H7 (cell line): ENCODE measurements at places on chromosomes 1 and 21.

- no peak for DNase-seq
Observed at GRCh38 chr1:47559944-47560695, 122.3 kb downstream of the FOXD2 start.

- peak; percentile 39 for DNase-seq
Observed at GRCh38 chr1:35572296-35572695, 818 bp upstream of the TFAP2E start.

GRCh38 chr1:117231748-117232373, 21.1 kb upstream of the VTCN1 start:
- DNase-seq: no peak

GRCh38 chr1:6052543-6053205, 7.0 kb downstream of the KCNAB2 start:
- DNase-seq: peak; percentile 91

- DNase-seq: no peak
Observed at GRCh38 chr1:206463137-206463536, 7.1 kb upstream of the IKBKE start.

DNA sequence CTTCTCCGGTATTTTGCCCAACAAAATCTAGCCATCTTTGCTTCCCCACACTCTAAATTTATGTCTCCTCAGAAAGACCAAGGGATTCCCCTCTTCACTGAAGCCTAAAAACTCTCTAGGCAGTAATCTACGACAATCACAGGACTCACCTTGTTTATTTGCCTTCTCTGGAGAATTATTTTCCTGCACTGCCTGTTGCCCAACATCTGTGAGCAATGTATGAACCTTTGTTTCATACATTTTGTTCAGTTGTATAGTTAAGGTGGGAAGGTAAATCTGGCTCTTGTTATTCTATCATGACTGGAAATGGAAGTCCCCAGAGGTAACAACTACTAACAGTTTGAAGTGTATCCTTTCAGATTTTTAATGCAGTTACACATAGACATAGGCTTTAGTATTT, 2.2 kb downstream of the COPA start:
- DNase-seq: no peak

DNA sequence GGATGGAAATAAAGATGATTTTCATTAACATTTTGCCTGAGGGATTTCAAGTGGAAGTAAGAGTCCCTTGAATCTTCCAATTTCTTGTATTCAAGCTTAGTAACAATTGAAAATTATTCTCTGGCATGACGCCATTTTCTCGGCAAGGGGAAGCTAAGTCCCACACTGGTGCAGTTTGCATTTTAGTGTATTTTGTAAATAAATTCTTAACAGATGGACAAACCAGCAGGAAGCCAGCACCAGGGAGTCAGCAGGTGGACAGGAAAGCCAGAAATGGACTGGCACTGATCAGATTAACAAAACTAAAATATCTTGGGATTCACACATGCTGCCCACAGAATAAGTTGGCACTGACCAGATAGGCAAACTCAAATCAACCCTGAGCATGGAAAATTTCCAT, 311.3 kb downstream of the LRRIQ3 start:
- no peak for DNase-seq

DNA sequence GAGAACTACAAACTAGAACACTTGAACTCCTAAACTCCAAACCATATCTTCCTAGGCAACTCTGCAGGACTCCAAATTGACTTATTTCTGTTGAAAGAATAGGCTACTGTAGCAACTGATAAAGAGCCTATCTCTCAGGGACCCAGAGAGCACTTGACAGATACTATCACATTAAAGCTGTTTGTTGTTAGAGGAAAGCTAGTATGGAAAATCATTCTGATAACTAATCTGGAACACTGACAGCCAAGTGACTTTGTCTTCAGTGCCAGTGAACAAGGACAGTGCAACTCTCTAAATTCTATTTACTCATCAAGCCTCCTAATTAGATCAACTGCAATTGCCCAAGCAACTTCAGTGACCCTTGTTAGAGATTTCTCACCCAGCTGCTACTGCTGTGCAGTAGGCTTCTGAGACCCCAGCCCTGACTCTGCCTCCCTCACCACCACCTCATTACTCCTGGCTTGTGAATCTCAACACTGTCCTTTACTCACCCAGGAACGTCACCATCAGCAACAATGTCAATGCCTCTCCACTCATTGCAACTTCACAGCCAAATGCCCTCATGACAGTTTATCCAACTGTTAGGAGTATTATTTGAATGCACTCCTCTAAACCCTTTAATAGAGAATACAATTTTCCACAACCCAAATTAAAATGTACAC, 7.4 kb upstream of the RGS13 start:
- DNase-seq: no peak

DNA sequence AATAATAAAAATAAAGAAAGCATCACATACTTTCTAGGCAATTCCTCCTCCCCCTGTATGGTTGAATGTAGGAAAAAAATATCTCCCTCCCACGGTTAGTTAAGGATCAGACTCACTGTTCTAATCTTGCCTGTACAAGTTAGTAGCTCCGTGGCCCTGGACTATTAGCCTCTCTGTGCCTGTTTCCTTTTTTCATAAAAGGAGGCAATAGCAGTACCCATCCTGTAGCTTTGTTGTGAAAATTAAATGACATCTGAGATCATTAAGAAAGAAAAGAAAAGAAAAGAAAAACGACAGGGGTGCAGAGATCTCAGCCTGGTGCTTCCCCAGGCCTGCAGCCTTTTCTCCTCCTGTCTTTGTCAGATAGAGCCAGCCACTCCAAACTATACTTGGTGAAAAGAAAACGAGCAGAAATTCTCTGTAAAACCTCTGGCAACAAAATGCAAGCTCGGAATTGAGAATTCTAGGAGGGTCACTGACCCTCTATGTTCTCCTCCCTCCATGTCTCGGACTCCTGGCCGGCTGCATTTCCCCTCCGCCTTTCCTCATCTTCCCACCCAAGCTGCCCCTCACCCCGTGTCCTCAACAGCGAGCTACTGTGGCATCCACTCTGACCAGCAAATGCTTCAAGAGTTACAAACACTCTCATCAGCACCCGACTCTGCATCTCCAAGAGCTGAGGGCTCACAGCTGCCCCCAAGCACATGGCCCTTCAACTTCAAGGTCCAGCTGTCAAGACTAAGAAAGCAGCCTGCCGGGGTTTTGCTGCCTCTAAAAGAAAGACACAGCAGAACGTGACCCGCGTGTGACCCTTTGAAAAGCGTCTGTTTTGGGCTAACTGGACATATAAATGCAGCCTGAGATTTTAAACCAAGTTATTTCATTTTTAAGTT, 13.6 kb downstream of the RIPK4 start:
- peak; percentile 52 for DNase-seq

- DNase-seq: no peak
Observed at GRCh38 chr1:111535256-111536191, 32.1 kb upstream of the ADORA3 start.

DNA sequence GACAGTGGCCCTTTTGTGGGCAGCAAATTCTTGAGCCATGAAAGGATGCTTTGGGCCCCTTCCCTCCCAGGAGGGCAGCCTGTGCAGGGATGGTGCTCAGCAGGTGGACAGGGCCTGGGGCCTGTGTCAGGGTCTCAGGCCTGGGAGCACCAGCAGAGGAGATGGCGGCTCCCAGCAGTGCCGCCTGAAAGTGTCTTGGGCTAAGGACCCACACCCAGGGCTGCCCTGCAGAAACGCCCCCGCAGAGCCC, 23.9 kb downstream of the FTCD start:
- DNase-seq: no peak

- no peak for DNase-seq
Observed at GRCh38 chr1:46172321-46172720, 2.6 kb upstream of the TSPAN1 start.

DNA sequence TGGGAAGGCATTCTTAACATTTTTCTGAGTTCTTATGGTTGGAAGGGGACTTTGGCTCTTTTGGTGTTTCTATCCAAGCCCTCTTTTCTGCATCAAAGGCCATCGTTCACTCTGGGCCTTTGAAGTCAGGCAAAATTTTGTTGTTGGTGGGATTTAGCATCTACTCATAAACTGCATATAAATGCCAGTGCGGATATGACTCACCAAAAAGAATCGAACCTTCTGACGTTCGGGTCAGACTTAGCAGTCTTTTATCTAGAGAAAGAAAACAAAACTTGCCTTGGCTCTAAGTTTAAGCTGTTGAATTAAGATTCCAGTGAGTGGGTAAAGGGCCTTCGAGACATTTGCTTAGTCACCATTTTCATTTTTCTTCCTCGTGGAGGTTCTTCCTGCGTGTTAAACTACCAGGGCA, 51.4 kb downstream of the EVA1C start:
- DNase-seq: no peak

- peak; percentile 25 for DNase-seq
Observed at GRCh38 chr1:239755107-239755912, 336.4 kb upstream of the FMN2 start.

DNA sequence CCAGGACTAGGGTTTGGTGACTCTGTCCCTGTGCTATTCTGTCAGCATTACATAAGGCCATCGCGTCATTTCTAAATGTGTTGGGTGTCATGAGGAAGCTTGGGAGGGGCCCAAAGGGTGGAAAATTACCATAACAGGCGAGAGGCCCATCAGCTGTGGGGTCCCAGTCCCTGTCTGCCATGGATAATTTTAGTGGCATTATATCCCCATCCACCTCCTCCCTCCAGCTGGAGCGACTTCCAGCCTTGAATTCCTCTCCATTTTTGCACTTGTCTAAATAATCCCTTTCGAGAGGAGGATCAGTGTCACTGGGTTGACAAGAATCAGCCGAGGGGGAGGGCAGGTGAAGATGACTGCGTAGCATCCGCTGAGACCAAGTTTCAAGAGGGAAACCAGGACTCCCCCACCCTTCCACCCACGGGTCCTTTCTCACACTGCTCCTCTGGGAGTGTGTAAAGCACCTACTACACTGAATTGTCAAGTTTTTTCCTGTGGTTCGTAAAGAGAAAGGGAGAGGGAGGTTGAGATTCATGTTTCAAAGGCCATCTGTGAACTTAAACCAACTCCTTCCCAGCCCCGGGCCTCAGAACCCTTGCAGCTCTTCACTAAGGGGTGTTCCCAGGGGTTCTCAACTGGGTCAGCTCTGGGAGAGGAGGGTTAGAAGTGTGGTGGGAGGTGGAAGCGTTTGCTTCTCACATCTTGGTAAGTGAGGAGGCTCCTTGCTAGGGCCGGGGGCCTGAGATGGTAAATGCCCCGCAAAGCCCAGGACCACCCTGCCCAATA, 29.2 kb downstream of the VASH2 start:
- DNase-seq: no peak

- peak; percentile 80 for DNase-seq
Observed at GRCh38 chr1:9717193-9718005, 65.9 kb downstream of the PIK3CD start.

- no peak for DNase-seq
Observed at GRCh38 chr1:200880212-200880611, 7.4 kb downstream of the GPR25 start.

DNA sequence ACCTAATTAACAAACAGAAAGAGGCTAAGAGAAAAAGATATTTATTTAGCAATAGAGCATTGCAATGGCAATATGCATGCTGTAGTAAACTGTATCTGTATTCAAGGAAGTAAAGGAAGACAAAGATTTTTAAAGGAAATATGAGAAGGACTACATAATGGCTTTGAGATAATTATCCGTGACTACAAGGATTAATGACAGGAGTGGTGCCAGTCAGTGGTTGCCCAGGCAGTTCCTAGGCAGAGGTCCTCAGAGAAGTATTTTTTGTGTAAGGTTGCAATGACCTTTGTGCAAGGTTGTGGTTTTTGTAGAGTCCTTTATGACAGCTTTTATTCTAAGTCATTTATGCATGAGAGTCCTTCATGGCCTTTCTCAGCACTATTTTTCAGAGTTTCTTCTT, 711.1 kb upstream of the CHRM3 start:
- DNase-seq: no peak

DNA sequence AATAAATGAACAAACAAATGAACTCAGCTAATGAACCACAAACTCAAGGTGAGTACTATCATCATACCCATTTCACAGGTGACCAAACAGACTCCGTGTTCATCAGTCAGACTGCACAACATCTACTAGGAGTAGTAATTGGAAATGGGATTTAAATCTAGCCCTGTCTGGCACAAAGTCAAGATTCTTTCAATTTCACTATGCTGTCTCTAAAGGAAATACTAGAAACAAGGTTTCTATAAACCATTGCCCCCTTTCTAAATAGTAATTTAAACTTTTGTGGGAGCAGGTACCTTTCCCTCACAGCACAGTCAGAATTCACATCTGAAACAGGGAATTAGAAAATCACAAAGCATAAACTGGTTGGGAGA, 160.3 kb downstream of the TGFBR3 start:
- DNase-seq: no peak

- DNase-seq: no peak
Observed at GRCh38 chr1:228032041-228032440, 25.2 kb downstream of the WNT3A start.

GRCh38 chr21:40060083-40060677, 192.9 kb downstream of the PCP4 start:
- no peak for DNase-seq

GRCh38 chr1:243982447-243983018, 68.5 kb upstream of the ZBTB18 start:
- DNase-seq: peak; percentile 75
